Activated CD4-positive, CD25-positive, alpha-beta regulatory T cell treated with anti-CD3 and anti-CD28 coated beads, Interleukin-2, amount 50 U/mL, for 16 hours (primary cell): ENCODE measurements at places on chromosomes 4 and X.

DNA sequence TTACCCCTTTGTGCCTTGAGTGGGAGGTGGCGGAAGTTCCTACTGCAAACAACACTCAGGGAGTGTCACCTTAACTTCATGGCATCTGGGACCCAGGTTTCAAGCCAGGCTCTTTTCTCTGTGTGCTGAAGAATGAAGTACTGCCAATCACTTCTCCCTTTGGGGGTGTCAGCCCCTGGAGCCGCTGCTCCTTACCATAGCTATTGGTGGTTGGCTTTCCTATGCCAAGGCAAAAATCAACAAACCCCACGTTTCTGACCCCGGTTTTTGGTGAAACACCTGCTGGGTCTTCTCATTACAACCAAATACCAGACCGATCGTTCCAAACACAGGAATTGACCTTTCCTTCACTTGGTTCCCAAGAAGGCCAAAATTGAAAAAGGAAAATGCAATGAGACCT, 19.7 kb upstream of the SLC2A9 start:
- DNase-seq = no peak

- no peak for DNase-seq
These were observed 15.8 kb upstream of the UGDH start for GRCh38 chr4:39543034-39543433.

- DNase-seq = no peak
These were observed 164.3 kb downstream of the ENOX2 start for GRCh38 chrX:130738638-130739195.

- DNase-seq = no peak
These were observed 46.4 kb downstream of the OCRL start for GRCh38 chrX:129586446-129586845.

DNA sequence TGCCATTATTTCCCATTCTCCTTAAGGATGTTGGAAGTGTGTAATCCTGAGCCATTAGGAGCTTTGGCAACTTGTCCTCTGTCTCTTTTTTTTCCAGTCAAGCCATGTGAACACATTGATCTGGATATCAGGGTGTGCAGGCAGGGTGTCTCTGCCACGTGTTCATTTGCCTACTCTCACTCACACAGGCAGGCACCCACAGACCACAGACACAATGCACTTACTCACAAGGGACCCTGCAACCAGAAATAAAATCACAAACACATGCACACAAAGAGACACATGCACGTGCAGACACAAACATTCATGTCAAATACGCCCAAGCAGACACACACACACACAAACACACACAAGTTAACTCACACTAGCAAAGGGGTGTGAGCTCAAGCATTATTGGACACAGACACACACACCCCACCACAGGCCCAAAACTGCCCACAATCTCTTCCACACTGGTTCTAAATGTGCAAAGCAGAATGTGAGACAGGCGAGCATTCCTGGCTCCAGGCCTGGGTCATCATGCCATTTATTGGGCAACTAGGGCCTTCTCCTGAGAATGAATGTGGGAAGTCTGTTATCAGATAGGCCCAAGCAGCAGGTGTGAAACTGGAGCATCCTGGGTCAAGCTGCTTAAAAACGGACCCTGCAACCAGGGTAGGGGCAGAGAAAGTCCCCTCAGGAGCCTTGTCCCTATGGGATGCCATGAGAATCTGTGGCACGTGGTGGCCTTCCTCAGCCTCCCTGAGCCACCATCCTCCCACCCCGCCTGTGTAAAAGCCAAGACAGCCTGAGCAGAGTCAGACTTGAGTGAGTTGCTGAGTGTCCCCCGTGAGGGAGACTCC, 63.4 kb downstream of the NBDY start:
- no peak for DNase-seq

DNA sequence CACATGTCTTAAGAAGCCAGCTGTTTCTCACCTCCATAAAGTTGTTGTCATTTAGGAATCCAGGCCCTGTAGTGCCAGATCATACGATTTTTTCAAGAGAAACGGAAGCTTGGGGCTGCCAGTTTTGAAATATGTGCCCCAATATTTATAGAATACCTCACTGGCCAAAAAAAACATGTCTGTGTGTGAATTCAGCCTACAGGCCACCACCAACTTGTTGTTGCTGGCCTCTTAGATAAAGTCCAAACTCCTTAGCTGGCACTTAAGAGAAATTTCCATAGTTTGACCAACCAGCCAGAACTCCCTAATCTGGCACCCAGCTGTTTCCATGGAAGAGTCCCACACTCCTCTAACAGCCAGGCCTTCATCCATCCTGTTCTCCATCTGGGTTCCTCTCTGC, 74.1 kb downstream of the WDR19 start:
- no peak for DNase-seq

DNA sequence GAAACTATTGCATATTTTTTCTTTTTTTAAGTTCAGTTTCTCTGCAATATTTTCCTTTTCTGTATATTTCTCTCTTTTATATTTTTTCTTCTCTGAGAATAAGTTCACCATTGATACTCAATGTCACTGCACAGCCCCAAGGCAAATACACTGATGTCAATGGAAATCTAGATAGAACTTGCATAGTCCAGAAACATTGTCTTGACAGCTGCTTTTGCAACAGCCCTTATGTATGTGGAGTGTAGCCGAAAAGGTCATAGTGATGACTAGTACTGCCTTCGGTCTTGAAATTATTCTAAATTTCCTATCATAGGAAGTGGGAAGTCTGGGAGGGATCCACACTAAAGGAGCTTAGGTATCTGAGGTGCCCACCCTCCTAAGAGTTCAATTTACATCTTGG, 150.0 kb downstream of the SPOCK3 start:
- DNase-seq = no peak

GRCh38 chr4:35653451-35653850, 590.9 kb downstream of the ARAP2 start:
- DNase-seq = no peak

DNA sequence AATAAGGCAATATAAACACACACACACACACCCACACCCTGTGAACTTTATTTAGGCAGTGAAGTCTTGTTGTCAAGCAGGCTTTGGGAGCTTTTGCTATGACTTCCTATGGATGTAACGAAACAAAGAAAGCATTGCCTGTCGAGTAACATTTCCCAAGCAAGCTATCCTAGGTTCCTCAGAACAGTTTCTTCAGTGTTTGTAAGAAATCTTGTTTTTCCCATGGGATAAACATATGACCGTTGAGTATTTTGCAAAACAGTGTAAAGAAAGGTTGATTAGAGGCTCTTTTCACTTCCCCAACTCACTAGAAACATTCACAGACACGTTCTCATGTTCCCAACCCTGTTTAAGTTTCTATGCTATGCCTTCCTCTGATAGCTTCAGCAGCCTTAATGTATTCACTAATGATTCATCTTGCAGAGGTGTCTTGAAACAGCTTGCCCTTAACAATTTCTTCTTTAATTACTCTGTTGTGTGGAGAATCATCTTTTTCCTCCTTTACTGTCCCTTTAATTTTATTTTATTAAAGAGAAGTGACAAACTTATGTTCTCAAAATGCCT, 1947.1 kb upstream of the TENM3 start:
- DNase-seq = no peak

DNA sequence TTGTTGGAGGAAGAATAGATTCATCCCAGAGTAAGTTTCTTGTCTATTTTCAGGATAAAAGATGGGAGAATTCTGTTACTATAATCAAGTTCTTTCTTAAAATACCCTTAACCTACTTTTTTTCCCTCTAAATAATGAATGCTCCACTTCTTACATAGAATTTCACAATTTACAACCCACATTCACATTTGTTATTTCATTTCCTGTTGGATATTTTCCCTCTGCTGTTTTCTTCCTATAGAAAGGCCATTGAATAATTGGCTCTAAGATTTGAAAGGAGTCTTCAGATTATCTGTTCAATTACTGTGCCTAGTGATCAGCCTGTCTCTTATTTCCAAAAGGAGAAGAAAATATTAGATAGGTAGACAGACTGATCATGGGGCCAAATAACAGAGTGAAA, 79.7 kb downstream of the CPE start:
- no peak for DNase-seq

- DNase-seq = no peak
These were observed 76.6 kb downstream of the FBXW7 start for GRCh38 chr4:152459326-152459725.

GRCh38 chr4:151641983-151642382, 118.8 kb downstream of the GATB start:
- DNase-seq = no peak

DNA sequence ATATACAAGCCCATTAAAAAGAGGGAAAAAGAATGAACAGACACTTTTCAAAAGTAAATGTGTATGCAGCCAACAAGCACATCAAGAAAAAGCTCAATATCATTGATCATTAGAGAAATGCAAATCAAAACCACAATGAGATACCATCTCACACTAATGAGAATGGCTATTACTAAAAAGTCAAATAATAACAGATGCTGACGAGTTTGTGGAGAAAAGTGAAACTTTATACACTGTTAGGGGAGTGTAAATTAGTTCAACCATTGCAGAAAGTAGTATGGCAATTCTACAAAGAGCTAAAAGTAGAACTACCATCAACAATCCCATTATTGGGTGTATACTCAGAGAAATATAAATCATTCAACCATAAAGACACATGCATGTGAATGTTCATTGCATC, 203.0 kb downstream of the ARAP2 start:
- DNase-seq = no peak

DNA sequence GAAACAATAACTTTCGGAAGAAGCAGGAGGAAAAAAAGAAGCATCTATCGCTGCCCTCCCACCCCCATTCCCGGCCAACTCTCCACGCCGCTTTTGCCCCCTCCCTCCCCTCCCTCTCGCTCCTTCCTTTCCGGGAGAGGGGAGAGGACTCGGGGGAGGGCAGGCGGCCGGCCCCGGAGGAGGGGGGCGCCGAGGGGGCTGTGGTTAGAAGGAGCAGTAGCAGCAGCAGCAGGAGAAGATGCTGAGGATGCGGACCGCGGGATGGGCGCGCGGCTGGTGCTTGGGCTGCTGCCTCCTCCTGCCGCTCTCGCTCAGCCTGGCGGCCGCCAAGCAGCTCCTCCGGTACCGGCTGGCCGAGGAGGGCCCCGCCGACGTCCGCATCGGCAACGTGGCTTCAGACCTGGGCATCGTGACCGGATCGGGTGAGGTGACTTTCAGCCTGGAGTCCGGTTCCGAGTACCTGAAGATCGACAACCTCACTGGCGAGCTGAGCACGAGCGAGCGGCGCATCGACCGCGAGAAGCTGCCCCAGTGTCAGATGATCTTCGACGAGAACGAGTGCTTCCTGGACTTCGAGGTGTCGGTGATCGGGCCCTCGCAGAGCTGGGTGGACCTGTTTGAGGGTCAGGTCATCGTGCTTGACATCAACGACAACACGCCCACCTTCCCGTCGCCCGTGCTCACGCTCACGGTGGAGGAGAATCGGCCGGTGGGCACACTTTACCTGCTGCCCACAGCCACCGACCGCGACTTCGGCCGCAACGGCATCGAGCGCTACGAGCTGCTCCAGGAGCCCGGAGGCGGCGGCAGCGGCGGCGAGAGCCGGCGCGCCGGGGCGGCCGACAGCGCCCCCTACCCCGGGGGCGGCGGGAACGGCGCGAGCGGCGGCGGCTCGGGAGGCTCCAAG, 1.3 kb downstream of the PCDH7 start:
- DNase-seq = no peak

GRCh38 chrX:122475306-122475705, 708.8 kb upstream of the GRIA3 start:
- no peak for DNase-seq

DNA sequence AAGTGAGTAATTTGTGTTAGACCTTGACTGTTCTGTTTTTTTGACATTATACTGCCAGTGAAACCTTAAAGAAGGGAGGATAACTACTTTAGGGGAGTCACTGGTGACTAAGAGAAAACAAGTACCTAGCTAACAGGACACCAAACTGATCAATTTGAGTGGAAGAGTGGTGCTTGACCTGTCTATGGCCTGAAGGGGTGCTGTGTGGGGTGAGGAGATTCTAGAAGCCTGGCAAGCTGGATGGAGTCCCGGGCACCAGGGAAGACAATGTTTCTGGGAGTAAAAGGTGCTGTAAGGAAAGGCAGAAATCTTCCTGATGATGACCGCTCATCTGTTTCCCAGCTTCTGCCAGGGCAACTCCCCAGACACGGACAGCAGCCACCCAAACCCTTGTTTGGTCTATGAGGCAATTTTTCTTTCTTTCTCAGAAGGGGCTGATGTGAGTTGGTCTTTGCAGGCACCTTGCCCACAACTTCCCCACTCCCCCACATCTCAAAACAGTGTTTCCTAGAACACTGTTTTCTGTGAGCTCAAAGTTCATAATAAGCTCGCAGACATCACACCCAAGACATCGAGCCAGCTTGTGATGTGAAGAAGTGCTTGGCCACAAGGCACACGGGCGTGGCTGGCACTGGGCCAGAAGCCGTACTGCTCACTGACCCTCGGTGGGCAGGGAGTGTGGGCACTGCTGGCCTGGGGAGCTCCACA, 4.6 kb downstream of the TXK start:
- DNase-seq = no peak

- DNase-seq = no peak
These were observed 81.6 kb downstream of the SORBS2 start for GRCh38 chr4:185730387-185730786.

DNA sequence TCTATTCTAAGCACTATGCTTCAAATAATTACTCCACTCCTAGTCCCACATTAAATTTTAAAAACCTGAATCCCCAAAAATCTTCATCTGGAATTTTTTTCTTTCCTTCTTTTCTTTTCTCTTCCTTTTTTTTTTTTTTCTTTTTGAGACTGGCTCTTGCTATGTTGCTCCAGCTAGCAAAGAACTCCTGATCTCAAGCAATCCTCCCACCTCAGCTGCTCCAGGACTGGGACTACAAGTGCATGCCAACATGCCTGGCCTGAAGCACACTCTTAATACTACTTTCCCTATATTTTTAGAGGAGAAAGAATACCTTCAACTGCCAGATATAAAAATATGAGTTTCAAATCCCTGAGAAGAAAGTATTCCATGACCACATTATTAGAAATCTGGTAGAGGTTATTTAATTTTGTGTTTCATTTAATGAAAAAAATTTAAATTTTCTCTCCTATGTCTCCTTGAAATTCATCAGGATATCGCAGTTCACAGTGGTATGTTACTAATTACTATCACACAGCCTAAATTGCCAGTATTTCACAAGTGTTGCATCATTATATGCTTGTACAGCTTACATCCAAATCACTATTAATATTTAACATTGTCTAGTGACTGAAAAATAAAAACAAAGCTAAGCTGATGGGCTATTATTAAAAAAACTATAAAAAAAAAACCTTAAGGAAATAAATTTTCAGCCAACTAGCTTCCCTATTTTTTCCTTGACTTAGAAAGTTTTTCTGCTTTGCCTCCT, 227.8 kb downstream of the NAF1 start:
- DNase-seq = no peak

DNA sequence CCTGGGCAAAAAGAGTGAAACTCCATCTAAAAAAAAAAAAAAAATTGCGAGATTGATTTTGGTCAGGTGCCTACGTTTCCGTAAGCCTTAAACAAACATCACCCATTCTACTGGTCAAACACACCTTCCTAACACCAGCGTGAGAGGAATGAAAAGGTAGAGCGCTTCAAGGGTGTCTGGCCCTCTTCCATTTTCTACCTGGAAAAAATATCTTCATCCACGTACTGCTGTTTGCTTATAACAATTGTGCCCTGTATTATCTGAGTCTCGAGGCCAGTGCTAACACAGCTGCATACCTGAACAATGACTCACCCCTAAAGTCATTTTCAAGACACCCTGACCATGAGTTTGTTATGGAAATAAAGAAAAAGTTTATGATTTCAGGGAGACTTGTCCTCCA, 13.9 kb downstream of the TMSB4X start:
- no peak for DNase-seq
